Glutamatergic neuron (in vitro differentiated cells): ENCODE measurements at places on chromosomes 2 and 18. TPM values are rescaled to one million over a fixed set of nuclear protein-coding genes. Genes with fewer than 3 reads are reported as not detected.
A peak's percentile ranks its signal among the peaks of the same experiment; 100 is the strongest.

Gene MAP2
- 177 TPM for total RNA-seq

Gene CHPF
- total RNA-seq, result 31.1 TPM

Gene BOLL
- total RNA-seq, result not detected

Gene LHCGR
- total RNA-seq, result not detected

Gene FBXO48
- total RNA-seq, result 0.81 TPM

Gene EDAR
- not detected for total RNA-seq

Gene CFC1B
- total RNA-seq, result not detected

GRCh38 chr2:101704816-101705578, 7.5 kb downstream of the MAP4K4 start:
- DNase-seq, result no peak

- DNase-seq, result no peak
Measured at GRCh38 chr2:19809206-19809605, 92.6 kb downstream of the TTC32 start.

DNA sequence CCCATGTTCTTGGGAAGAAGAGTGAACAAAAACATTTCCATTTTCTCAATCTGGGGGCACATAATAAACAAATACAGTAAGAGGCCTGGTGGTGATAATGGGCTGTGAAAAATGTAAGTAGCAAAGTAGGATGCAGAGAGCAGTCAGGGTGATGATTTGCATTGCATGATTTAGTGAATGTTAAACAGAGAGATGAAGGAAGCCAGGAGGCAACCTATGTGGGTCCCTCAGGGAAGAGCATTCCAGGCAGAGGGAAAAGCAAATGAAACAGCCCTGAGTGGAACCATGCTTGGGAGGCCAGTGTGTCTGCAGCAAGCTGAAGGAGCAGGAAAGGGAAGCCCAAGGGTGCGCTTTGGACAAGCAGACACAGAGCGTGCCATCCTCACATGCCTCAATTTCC, 5.4 kb downstream of the VIT start:
- DNase-seq, result no peak

- DNase-seq, result peak; percentile 100
Measured at GRCh38 chr18:80034068-80034851, at the start of gene RBFA. TSS of gene RBFA (plus strand) at chr18:80034434. CDS start at chr18:80034496, 62 bp downstream.

DNA sequence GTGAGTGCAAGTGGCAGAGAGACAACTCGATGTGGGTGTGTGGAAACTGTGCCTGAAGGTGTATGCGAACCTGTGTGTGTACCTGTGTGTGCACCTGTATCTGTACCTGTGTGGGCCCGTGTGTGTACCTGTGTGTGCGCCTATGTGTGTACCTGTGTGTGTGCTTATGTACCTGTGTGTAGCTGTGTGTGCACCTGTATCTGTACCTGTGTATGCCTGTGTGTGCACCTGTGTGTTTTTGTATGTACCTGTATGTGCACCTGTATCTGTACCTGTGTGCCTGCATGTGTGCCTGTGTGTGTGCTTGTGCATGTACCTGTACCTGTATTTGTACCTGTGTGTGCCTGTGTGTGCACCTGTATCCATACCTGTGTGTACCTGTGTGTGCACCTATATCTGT, 150.6 kb downstream of the MYT1L start:
- DNase-seq, result no peak

DNA sequence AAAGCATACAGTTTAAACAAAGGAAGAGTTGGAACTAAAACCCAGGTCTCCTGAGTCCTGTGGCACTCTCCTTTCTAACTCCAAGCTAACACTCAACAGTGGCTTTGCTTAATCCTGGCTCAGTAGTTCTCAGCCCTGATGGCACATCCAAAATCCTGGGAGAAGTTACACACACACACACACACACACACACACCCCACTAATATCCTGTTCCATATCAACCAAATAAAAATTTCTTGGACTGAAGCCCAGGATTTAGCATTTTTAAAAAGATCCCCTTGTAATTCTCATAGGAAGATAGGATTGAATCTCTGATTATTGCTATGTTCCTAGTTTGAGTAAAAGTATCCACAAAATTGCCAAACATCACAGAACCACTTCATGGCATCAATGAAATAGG, 136.1 kb upstream of the RIOK3 start:
- DNase-seq, result no peak

DNA sequence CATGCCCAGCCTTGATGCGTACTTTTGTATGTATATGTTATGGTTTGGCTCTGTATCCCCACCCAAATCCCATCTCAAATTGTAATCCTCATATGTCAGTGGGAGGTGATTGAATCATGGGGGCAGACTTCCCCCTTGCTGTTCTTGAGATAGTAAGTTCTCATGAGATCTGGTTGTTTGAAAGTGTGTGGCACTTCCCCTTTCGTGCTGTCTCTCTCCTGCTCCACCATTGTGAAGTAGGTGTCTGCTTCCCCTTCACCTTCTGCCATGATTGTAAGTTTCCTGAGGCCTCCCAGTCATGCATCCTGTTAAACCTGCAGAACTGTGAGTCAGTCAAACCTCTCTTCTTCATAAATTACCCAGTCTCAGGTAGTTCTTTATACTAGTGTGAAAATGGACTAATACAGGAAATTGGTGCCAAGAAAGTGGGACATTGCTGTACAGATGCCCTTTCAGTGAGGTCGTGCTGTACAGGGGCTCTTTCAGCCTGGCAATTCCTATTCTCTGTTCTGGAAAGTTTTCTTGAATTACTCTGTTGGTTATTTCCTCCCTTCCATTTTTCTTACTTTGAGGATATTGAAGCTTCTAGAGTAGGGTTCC, 38.2 kb downstream of the KCMF1 start:
- DNase-seq, result no peak

DNA sequence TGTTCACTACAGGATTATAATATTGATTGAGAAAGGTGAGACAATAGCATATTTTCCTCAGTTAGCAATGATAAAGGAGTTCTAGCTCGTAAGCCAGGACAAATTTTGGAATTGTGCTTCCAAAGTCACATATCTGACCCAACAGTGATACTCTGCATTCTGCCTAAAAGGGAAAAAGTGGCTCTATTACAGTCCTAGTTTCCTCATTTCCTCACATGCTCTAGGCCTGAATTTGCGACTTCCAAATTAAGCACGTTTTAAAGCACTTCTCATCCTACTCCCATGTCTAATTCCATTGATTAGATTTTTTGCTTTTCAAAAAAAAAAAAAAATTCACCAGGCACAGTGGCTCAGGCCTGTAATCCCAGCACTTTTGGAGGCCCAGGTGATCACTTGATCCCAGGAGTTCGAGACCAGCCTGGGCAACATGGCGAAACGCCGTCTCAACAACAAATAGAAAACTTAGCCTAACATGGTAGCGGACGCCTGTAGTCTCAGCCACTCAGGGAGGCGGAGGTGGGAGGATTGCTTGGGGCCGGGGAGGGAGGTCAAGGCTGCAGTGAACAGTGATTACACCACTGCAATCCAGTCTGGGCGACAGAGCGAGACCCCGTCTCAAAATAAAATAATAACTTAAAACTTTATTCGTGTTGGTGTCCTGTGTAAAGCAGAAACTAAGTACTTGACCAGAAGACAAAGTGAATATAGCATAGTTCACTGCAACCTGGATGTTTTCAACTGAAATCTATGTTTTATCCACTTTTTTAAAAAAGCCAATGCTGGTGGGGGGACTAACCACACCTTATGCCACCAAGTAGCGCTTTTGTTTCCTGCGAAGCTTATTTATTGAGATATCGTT, 1.5 kb downstream of the ESCO1 start:
- no peak for DNase-seq

GRCh38 chr18:9401176-9401575, 66.6 kb downstream of the TWSG1 start:
- no peak for DNase-seq

GRCh38 chr2:27805180-27805579, 33.7 kb downstream of the MRPL33 start:
- no peak for DNase-seq

GRCh38 chr2:201180010-201180409, 2.9 kb upstream of the CASP10 start:
- DNase-seq, result no peak

DNA sequence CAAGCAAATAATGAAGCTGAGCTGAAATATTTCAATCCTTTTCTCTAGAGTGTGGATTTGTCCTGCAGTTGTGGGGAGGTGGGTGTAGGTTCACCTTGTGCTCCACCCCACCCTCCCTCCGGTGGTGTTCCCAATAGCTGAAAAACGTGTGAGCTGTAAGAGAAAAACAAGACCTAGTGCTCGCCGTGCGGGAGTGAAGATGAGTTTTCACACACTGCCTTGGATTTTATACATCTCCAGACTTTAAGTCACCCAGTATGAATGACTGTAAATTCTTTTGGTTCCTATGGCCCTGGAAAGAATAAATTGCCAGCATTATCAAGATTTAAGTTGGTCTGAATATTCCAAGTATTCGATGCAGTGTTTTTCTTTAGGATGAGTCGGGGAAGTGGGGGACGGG, 1.9 kb upstream of the SOX11 start:
- peak; percentile 41 for DNase-seq
